NCI-H345 (cell line): ENCODE measurements at places on chromosomes 2 and 18.

- no peak for DNase-seq
These were observed 237.9 kb downstream of the HAUS1 start for GRCh38 chr18:46341986-46342525.

DNA sequence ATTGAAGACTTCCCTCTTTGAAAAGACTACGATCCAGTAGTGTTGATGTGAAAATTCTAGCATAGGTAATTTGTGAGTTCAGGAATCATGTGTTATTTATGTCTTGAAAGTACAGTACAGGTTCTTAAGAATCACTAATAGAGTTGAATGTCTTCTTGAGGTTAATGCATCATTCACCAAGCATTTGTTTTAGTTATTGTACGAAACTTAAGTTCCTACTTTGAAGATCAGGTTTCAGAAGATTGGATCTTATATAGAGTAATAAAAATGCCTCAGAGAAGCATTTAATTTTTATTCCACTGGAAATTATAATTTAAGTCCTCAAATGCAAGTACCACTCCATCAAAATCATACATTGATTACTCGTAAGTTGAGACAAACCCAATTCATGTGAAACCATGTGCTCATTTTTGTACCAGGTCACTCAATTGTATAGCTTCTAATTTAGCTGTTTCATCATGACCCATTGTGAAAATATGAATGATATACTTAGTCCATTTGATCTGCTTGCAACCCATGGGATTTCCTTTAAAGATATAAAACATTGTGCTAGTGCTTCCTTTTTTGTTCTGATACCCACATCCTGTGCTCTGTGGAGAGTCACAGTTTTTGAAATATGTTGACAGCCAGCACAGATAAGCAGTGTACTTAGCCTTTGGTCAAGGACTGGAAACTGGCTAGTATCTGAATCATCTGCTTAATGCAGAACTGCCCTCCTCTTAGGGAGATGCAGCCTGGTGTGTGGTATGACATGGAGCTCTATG, 22.5 kb upstream of the RAB27B start:
- DNase-seq = no peak

DNA sequence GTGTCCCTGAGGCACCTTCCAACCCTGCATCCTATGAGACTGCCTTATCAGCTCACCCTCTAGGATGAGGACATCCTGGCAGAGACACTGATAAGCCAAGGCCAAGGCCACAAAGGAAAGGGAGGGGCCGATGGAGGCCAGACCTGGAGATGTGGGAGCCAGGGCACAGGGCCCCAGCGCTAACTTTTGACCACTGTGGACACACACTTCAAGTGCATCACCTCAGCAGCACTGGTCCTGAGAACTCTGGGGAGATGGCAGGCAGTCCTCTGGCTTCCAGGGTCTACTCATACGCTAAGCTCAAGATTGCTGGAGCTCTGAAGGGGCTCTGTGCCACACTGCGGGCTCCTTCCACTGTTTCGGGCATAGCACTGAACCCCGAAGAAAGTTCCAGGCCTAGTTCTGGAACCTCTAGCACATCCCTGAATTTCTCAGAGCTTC, 100.2 kb upstream of the ID2 start:
- no peak for DNase-seq

GRCh38 chr2:18319987-18320386, 240.5 kb downstream of the RDH14 start:
- DNase-seq = no peak

DNA sequence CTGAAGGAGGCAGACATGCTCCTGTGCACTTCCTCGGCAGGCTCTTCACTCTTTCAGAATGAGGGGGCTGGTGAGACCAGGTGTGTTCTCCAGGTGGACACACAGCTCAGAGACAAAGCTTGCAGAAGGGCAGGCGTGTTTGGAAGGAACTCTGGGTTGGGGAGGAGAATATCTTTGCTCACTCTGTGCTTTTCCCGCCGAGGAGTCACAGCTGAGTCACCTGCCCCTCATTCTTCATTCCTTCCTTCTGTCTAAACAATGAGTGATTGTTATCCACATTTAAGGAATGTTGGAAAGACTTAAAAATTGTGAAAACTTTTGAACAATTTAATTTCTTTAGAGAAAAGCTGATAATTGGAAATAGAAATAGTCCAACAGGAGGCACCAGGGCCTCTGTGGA, 126.3 kb upstream of the TPO start:
- DNase-seq = no peak

DNA sequence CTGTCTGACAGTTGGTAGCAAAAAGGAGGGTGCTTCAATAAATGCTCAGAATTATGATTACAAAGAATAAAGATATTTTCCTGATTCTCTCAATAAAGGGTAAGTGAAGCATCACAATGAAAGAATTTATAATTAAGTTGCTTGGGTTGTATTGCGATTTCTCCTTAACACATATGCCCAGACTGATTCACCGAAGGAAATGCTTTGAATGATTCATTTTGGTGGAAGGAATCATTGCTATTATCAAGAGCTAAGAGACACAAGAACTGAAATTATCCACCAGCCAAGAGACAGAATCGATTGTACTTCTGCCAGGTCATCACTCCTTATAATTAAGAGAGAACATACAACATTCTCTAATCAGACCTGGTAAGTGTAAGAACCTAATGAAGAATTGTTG, 301.4 kb downstream of the NR4A2 start:
- DNase-seq = no peak

GRCh38 chr18:22113144-22113844, 56.1 kb upstream of the GATA6 start:
- no peak for DNase-seq

GRCh38 chr2:98893911-98894321, 42.1 kb downstream of the CRACDL start:
- no peak for DNase-seq

GRCh38 chr18:9751371-9752031, 43.4 kb downstream of the RAB31 start:
- DNase-seq = no peak

GRCh38 chr18:29512203-29512602, 1335.3 kb upstream of the CDH2 start:
- no peak for DNase-seq

GRCh38 chr18:9738266-9738969, 30.3 kb downstream of the RAB31 start:
- no peak for DNase-seq

GRCh38 chr2:62760555-62760954, 55.0 kb downstream of the EHBP1 start:
- DNase-seq = no peak

DNA sequence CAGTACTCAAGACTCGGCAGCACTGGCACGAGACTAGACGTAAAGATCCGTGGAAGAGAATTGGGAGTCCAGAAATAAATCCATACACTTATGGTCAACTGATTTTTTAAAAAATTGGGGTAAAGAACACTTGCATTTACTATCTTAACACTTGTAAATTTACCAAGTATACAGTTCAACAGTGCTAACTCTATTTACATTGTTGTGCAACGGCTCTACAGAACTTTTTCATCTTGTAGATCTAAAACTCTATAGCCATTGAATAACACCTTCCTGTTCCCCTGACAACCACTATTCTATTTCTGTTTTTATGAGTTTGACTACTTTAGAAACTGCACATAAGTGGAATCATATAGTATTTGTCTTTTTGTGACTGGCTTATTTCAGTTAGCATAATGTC, 129.4 kb upstream of the SP3 start:
- DNase-seq = no peak

DNA sequence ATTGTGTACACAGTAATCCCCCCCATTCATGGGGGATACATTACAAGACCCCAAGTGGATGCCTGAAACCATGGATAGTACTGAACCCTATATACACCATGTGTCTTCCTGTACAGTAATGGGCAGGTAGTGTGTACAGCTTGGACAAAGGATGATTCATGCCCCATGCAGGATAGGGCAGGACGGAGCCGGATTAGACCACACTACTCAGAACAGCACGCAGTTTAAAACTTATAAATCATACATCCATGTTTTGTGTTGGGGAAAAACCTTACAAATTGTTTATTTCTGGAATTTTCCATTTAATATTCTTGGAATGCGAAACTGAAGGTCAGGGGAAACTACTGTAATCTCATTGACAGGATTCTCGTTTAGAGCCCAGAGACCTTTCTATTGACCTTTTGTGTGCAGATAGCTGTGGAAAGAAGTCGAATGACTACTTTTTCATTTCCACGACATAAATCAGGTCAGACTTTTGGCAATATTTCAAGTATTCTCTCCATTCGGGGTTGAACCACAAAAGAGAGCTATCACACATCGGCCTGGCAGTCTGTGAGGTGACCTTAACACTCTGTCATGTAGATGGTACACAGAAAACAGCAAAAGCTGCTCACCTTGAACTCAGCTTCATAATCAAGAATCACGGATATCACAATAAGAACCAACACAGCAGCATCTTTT, 9.9 kb upstream of the YPEL5 start:
- DNase-seq = no peak

DNA sequence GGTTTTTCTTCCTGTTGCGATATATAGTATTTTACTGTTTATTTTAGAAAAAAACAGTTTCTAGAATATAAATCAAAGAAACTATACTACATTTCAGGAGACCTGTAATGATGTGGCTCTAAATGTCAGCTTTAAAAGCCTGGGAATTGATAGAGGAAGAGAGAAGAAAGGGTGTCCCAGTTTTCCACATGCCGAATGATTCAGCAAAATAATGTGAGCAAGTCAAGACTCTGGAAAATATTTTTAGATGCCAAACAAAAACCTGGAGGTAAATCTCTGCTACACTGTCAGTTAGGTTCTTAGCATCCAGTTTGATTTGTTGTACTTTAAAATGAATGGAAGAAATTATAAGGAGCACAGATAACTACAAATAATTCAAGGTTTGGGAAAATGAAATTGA, 67.1 kb upstream of the DSG1 start:
- no peak for DNase-seq

DNA sequence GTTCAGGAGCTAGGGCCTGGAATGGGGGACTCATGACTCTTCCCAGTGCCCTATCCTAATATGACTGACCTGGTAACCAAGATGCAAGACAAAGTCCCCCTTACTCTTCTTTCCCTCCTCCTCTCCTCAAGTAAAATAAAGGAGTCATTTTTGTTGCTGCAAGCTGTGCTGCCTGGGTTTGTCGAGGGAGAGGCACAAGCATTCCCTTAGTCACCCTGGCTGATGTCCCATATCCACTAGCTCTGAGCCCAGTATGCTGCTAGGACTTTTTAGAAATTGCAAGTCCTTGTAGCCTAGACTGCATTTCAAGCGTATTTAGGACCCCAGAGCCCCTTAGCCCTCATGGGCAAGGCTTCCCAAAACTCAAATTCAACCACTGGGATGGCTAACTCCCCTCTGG, 338.5 kb upstream of the SETBP1 start:
- DNase-seq = no peak

GRCh38 chr2:110791435-110791834, 59.1 kb downstream of the ACOXL start:
- DNase-seq = no peak

GRCh38 chr2:17539611-17540092, 844 bp upstream of the VSNL1 start:
- DNase-seq = peak; percentile 40

- DNase-seq = no peak
These were observed 14.8 kb downstream of the SLC66A2 start for GRCh38 chr18:79936641-79937040.

GRCh38 chr2:105112345-105112744, 74.5 kb downstream of the MRPS9 start:
- DNase-seq = no peak

- DNase-seq = no peak
These were observed 153.9 kb upstream of the LGALSL start for GRCh38 chr2:64300066-64300465.

DNA sequence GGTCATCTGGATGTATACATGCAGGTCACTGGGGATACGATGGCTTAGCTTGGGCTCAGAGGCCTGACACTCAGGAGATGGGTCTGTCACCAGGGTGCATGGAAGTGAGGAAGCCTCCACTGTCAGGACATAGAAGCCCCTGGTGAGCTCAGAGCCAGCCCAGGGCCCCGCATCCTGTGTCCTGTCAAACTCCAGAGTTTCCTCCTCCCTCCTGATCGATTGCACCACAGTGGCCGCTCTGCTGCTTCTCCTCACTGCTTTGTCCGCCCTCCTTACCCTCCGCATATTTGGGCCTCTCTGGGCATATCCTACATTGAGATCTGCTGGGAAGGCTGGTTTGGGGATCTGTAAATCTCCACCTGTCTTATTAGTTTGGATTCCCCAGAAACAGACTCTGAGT, 37.5 kb upstream of the ATG16L1 start:
- DNase-seq = no peak

GRCh38 chr2:12341920-12342319, 374.8 kb upstream of the TRIB2 start:
- DNase-seq = no peak

DNA sequence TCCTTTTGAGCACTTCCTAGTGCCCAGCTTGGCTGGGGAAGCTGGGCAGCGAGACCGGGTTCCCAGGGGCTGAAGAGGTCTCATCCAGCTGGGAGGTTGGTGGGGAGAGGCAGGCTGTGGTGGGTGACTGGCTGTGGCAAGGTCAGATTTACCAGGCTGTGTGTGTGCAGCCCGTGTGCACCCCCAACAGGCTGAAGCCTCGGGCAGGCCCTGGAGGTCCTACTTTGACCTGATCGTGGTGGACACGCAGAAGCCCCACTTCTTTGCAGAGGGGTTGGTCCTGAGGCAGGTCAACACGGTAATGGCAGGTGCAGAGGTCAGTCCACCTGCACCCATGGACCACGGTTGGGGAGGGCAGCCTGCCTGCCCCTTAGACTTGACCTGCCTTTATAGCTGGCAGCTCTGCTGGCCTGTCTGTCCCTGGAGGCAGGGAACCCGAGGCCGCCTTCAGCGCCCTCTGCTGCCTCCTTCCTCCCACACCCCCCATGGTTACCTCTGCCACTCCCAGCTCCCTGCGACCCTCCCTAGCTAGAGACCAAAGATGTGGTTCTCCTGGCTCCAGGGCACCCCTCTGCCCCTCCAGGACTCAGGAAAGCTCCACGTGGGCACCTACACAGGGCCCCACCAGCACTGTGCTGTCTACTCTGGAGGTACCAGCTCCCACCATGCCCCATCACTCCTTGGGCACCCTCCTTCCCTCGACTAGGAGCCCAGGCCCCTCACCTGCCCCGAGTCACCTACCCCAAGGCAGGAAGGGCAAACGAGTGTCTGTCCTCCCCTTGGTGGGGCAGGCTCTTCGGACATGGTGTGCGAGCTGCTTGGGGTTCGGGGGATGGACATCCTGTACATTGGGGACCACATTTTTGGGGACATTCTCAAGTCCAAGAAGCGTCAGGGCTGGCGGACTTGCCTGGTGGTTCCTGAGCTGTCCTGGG, 4.0 kb downstream of the NT5DC4 start:
- DNase-seq = no peak

GRCh38 chr2:85248773-85249509, 78.8 kb downstream of the TGOLN2 start:
- no peak for DNase-seq

DNA sequence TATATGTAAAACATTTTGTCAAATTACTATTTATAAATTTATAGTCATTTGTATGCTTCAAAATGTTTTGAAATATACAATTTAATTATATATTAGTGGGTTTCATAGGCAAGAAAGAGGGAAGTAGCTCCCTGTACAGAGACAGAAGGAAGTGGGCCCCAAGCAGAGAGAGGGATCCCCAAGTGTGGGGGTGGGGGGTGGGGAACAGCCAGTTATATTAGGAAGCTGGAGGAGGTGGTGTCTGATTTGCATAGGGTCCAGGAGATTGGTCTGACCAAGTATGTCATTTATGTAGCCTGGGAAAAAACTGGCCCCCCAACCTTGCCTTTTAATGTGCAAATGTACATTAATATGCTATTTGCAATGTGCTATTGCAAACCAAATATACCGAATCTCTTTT, 76.5 kb upstream of the ZSWIM2 start:
- DNase-seq = no peak
